ENCODE measurements at places on chromosomes 13 and 19. TPM values are rescaled to one million over a fixed set of nuclear protein-coding genes. Genes with fewer than 3 reads are reported as not detected.
A peak's percentile ranks its signal among the peaks of the same experiment; 100 is the strongest.

- DNase-seq: peak; percentile 15
These were observed at the start of gene EML2 for GRCh38 chr19:45638930-45639729. TSS of gene EML2 (minus strand) at chr19:45639397. CDS start at chr19:45639376, 21 bp downstream.

GRCh38 chr13:37413161-37413560 is 185.4 kb downstream of the POSTN start:
- DNase-seq: no peak

DNA sequence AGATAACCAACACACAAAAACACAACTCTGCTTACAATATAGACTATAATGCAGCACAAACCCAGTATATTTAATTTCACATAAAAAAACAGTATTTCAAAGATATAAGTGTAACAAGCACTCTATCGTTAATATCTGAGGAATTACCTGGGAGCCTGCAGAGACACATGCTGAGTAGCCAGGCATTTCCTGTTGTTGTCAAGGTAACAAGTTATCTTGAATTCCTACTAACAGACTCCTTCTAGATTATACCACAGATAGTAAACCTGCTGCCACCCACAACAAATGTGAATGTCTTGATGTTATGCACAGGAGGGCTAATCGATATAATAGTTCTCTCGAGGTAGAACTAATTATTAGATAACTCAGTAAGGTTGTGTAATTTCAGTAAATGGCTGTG is 826.0 kb upstream of the PRR20A start:
- DNase-seq: no peak

DNA sequence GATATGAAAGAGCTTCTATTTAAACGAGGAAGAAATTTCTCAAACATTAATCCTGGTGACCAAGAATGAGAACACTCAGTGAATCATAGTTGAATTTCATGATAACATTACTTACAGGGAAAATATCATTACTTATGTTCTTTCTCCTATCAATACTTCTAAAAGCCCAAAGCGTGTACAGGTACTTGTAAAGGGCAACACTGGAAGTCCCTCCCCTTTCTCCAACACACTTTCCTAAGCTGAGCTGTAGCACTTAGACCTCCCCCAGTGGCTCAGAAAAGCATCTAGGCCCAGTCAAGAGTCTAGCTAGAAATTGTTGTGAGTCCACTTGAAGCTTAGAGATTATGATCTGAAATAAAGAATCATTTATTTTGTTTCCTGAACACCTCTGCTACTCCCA is 150.7 kb downstream of the ABCC4 start:
- DNase-seq: no peak

DNA sequence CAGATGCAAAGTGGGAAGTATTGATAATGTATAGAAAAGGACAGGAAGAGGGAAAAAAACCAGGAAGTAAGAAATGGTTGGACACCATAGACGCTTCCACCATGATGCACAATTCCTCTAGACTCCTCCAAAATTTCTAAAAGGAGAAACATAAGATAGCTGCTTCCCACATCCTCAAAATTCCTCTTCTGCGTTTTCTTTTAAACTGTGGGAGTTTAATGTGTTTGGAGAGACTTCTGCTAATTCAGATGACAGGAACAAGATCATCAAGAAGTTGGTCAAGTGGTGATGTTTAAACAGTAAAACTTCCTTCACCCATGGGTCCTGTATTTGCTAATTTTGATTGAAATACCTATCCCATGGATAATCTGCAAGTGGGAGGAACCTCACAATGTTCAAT is 130.2 kb downstream of the IRS2 start:
- no peak for DNase-seq

GRCh38 chr13:44819245-44819644 is 170.0 kb downstream of the NUFIP1 start:
- DNase-seq: no peak

- no peak for DNase-seq
These were observed 5.6 kb downstream of the TEX29 start for GRCh38 chr13:111325941-111326620.

DNA sequence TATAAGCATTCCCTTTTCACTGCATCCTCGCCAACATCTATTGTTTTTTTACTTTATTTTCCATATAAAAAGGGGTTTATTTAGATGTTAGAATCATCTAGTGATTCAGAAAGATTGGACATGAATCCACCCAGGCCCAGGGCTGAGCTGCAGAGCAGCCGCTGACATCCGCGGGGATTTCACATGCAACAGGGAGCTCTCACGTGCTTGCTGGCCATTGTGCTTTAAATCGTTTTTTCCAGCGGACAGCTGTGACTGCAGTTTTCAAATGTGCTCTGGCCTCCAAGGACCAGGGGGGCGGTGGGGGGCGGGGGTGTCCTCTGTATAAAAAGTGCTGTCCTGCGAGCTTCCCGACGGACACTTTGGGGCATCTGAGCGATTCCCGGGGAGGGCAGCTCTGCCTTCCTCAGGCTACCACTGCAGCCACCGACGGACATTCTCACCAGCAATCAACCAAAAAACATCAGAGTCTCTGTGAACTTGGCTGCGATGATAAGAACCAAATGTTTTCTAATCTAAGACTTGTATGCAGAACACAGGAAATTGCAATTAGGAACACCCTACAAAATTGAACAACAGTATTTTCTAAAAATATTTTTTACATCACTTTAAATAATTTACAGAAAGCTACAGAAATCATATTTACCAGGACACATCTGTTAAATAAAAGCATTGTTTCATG is 12.6 kb downstream of the RB1 start:
- DNase-seq: no peak

DNA sequence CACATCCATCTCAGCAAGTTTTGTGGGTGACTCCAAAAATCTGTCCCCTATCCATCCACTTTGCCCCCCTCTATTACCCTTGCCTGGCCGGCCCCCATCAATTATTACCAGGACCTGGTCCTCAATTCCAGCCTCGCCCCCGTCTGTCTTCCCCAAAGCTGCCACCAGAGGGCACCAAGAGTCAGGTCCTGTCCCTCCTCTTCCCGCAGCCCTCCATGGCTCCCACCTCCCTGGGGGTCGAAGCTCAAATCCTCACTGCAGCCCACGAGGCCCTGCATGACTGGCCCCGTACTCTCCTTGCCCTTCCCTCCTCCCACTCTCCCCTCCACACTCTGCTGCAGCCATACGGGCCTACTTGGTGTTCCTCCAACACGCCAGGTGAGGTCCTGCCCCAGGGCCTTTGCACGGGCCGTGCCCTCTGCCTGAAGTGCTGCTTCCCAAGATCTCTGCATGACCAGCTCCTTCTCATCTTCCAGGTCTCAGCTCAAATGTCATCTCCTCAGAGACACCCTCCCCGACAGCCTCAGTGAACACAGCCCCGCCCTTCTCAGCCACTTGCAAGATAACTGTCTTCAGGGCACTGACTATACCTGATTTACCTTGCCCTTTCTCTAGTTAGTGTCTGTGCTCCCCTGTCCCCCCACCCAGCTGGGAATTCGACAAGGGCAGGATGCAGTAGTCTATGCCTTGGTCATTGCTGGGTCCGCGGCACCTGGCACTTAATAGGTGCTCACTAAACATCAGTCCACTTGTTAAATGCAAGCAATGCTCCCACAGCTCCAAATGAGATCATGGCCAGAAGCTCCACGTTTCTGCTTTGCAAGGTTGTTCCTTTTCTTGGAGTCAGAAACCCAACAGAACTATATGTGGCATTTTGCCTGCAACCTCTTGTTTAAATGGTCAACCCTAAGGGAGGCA is 16.8 kb upstream of the SEMA6B start:
- peak; percentile 85 for DNase-seq

GRCh38 chr13:112837371-112838037 is 131.5 kb upstream of the MCF2L start:
- no peak for DNase-seq

DNA sequence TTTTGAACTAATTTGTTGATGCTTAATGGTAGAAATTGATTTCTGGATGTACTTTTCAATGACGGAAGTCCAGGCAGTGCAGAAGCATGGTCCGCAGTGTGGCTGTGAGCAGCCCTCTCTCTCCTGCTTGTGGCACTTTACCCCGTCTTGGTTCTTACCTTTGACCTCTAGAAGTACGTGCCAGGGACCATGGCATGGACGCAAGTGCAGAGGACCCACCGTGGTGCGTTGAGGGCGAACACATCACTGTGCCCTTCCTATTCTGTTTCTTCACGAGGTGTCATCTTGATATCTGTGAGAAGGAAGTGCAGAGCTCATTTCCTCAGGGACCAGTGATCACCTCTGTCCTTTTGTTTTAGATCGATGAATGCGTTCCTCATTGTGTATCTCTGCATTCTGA is 135.2 kb downstream of the ATP11A start:
- DNase-seq: no peak

GRCh38 chr13:37364007-37364406 is 234.6 kb downstream of the POSTN start:
- DNase-seq: no peak

GRCh38 chr13:77896536-77896935 is 22.1 kb downstream of the EDNRB start:
- DNase-seq: no peak

DNA sequence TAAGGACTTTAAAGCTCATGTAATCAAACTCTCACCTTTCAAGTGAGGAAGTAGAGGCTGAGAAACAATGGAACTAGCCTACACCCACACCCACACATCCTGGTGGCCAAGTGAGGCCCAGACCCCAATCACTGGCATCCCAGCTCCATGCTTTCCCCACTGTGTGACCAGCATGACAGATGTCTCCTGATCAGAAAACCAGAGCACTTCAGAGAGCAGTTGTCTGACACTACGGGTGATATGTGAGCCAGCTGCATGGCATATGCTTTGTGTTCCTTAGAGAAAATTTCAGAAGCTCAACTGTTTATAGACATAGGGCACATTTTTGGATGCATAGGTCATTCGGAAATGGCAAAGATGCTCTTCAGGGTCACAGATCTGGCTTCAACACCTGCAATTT is 315.2 kb downstream of the NDFIP2 start:
- no peak for DNase-seq

DNA sequence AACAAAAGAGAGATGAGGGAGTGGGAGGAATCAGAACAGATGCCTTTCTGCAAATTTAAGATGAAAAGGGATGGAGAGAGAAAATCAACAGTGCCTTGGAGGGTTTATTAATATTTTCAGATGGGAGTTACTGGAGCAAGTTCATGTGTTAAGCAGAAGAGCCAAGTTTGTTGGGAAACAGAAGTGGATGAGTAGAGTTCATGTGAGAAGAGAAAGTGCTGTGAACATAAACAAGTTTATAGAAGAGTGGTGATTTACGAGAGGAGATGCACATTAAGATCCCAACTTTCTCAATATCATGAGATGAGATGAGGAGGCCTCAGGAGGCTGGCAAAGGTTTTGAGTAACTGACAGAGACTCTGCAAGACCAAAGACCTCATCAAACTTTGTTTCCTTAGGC is 274.1 kb upstream of the HTR2A start:
- DNase-seq: no peak

DNA sequence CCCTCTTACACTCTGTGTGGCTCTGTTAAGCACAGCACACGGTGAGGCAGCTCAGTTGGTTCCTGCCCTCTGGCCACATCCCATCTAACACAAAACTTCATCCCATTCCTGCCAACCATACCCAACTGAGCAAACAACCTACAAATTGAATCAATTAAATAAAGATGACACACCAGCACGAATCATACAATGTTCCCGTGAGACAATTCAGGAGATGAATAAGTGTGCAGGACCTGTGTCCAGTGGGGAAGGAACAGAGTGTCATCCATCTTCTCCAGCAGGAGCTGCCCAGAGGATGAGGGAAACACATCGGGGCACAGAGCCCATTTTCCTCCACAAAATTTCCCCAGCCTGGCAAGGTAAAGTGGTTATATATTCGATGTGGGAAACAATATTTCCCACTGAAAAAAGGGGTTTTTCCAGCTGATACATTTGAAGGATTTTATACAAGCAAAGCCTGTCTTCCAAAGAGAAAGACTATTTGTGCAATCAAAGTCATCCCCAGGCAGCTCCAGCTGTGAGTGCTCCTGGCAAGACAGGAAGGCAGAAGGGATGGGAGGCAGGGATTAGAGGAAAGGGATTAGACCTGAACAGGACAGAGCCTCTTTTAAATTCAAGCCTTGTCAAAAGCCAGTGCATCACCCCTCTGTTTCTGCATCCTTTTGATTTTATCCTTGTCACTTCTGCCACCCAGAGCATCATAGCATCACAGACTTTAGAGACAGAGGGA is 240.2 kb downstream of the LHFPL6 start:
- DNase-seq: no peak

DNA sequence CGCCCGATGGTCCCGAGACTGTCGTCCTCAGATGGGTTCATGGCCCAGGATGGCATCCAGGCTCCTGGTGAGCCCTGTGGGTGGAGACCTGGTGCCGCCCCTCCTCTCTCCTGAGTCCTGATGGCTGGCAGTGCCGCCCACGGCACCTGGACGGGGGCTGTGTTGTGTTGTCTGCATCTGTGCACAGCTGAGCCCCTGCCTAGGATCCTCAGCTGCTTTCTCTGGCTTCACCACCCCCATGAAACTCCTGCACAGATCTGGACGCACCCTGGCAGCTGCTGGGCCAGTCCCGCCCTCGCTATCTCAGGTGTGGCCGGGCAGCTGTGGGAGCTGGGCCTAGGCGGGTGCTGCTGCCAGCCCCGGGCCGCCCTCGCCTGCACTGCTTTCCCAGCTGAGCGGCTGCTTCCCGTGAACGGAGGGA is 27.7 kb downstream of the MCF2L start:
- no peak for DNase-seq

DNA sequence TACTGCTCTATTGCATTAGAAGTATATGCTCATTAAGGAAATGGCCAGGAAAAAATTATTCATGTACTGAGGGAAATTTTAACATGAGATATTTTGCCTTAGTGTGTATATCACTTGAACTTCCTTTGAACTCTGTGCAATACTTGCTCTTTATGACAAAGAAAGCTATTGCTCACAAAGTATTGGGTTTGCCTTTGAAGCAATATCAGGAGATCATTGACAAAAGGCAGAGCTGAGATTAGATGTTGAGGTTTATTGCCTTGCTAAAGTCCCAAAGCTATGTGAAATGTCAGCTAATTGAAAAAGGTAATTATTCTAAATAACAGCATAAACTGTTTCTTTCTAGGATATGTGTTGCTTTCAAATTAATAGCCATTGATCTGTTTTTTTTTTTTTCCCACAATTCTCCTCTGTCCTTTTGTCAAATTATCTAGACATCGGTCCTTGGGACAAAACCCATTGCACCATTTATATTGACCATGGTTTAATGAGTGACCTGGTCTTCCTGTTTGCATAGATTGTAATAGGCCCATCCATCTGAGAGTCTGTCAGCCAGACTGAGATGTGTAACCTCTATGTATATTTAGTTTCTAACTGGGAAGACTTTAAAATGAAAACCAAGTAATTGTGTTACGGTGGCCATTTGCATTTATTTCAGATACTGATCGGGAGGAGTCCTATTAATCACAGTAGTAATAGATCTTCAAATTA is 752.7 kb upstream of the GPC6 start:
- DNase-seq: no peak

- no peak for DNase-seq
These were observed 111.2 kb upstream of the SGCG start for GRCh38 chr13:23069566-23069965.

- DNase-seq: no peak
These were observed 11.5 kb downstream of the TECR start for GRCh38 chr19:14540741-14541525.

Gene TTYH1
- polyA plus RNA-seq: 0.05 TPM

Gene ARMC6
- polyA plus RNA-seq: 32.2 TPM

Gene TNFSF11
- not detected for polyA plus RNA-seq

Gene ZNF69
- polyA plus RNA-seq: 0.58 TPM

Gene ZNF382
- polyA plus RNA-seq: 3.5 TPM

Gene HIPK4
- 0.23 TPM for polyA plus RNA-seq

Gene ZNF226
- polyA plus RNA-seq: 28.8 TPM

Gene ALKBH6
- 29.9 TPM for polyA plus RNA-seq

Gene FCER2
- not detected for polyA plus RNA-seq

Gene PABPC3
- 0.02 TPM for polyA plus RNA-seq

Gene ZNF135
- 0.54 TPM for polyA plus RNA-seq

Gene DCT
- 0.11 TPM for polyA plus RNA-seq

Gene CLDND2
- polyA plus RNA-seq: not detected
